ENCODE measurements at places on chromosomes 7 and 10.

GRCh38 chr7:118076564-118076963 is 107.4 kb upstream of the LSM8 start:
- DNase-seq = no peak

- DNase-seq = no peak
These were observed 36.7 kb upstream of the ABLIM1 start for GRCh38 chr10:114694752-114695151.

DNA sequence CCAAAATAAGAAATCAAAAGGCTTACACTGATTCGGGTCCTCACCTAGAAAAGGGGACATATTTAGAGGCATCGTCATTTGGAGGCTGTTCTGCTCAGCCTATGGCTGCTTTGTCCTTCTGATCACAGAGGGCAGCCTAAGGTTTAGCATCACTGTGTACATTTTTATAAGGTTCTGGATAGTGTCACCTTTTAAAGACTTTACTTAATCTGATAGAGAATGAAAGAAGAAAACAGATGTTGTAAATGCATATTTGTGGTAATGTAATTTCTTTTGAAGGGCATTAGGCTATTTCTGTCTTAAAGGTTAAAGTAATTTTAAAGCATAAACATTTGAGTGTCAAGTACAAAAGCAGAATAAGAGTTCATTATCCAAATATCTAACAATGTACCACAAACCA is 445.3 kb upstream of the LRRN3 start:
- no peak for DNase-seq

DNA sequence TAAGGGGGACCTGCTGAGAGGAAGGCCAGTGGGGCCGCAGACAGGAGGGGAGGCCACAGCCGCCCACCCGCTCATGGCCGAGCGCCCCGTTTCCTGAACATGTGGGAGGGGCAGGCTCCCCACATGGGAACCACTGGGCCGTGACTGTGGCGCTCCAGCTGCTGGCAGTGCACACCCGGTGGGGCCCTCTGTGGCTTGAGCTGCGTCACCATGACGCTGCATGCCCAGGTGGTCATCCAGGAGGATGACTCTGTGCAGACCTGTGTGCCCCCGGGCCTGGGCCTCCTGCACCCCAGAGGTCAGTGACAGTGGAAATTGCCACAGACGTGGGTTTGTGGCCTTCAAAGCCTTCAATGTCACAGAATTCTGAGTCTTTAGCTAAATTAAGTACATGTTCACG is 85.1 kb downstream of the MGMT start:
- DNase-seq = no peak

GRCh38 chr10:52652431-52653262 is 119.9 kb downstream of the MBL2 start:
- no peak for DNase-seq

DNA sequence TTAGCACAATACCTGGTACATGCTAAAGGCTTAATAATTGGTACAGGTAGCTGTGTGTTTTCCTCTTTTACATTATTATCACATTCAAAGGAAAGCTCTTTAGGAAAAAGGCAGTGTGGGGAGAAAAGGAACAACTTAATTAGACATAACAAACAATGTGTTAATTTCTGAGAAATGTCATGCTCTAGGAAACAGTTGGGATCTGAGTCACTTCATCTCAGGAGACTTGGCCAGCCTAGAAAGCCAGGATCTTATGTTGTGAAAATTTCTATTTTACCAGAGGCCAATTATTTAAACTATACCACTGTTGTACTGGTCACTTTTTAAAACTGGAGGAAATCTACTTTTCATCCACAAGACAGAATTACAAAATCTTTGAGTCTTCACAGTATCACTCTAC is 39.6 kb downstream of the ARMH3 start:
- no peak for DNase-seq

GRCh38 chr7:29107056-29107455 is 39.3 kb downstream of the CPVL start:
- DNase-seq = no peak

- DNase-seq = no peak
These were observed 463.6 kb downstream of the PLXNA4 start for GRCh38 chr7:132112657-132113056.

Measured in GDM1 (cell line).